ENCODE measurements at places on chromosomes 7 and 10.

- no peak for DNase-seq
Observed at GRCh38 chr7:158407581-158408317, 179.9 kb downstream of the PTPRN2 start.

DNA sequence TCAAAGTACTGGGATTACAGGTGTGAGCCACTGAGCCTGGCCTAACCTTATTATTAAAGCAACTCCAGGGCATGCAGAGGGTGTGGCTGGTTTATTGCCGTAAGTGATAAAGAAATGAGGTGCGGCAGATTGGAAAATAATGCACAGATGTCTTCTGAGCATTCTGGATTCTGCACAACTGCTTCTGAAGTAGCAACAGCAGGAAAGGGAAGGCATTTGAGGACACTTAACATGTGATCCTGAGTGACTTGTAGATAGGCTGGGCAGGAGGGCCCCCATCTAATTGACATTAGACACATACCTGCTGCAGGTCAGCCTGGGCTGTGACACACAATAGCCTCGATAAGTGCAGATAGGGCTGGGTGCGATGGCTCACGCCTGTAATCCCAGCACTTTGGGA, 5.6 kb downstream of the RHBDD2 start:
- no peak for DNase-seq

GRCh38 chr7:107939573-107940489, 48.8 kb downstream of the DLD start:
- no peak for DNase-seq

DNA sequence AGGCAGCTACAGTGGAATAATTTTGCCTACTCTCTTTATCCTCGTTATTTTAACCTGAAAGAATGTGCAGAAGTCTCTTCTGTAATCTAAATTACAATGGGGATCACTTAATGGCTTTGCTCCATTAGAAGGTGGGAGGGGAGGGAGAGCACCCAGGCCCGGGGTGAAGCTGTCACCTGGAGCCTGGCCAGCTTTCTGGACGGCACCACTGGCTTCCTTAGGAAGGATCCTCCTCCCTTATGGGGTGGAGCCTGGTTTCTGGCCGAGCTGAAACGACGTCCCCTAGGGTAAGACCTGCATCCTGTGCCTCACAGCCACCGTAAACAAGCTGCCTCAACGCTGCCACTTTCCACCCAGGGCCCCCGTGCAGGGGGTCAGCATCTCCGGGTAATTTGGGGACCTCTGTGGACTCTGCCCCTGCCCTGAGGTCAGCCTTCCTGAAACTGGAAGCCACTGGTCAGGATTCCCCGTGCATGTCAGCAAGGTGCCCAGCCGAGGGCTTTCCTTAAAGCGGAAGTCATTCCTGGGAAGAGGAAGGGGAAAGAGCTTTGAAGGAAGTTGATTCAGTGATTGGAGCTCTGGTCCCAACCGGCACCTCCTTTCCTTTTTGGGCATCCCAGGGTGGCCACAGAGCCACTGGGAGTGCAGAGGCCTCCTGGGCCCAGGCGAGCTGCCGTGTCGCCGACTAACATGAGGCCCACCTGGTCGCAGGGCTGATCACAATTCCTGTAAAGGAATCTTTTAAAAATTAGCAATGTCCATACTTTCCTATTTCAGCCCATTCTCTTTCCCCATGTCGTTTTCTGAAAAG, 569.1 kb downstream of the DNAJB6 start:
- no peak for DNase-seq

DNA sequence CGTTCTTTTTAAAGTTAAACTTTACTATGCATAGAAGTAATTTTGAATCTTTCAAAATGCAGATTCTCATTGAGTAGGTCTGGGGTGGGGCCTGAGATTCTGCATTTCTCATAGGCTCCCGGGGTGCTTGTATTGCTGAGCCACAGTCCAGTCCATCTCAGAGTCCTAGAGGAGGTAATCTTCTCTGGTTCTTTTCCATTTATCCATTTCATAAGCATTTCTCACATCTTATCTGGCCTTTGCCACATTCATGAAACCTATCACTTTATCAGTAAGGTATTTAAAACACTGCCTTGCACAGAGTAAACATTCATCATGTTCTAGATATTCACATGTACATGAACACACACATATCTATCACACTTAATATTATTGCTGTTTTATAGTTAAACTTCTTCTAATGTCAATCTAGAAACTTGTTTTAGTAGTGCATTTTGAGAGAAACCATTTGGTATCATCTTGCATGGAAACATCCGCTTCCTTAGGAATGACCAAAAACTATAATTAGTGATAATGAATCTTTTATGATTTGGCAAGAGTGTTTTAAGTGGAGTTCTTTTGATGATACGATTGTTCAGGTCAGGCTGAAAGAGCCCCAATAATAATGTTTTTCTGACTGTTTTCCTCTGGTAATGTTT, 12.0 kb downstream of the GNAI1 start:
- no peak for DNase-seq

DNA sequence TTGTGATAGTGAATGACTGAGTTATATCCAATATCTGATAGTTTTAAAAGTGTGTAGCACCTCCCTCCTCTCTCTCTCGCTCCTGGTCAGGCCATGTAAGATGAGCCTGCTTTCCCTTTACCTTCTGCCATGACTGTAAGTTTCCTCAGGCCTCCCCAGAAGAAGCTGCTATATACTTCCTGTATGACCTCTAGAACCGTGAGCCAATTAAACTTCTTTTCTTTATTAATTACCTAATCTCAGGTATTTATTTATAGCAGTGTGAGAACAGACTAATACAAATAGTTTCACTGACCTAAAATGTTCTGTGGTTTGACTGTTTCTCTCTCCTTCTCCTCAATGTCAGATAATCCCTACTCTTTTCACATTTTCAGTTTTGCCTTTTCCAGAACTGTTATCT, 321.3 kb upstream of the MBL2 start:
- DNase-seq, result no peak

- DNase-seq, result no peak
Observed at GRCh38 chr10:73881221-73881919, 7.0 kb upstream of the CAMK2G start.

- no peak for DNase-seq
Observed at GRCh38 chr10:73169320-73169719, 1.4 kb downstream of the FAM149B1 start.

DNA sequence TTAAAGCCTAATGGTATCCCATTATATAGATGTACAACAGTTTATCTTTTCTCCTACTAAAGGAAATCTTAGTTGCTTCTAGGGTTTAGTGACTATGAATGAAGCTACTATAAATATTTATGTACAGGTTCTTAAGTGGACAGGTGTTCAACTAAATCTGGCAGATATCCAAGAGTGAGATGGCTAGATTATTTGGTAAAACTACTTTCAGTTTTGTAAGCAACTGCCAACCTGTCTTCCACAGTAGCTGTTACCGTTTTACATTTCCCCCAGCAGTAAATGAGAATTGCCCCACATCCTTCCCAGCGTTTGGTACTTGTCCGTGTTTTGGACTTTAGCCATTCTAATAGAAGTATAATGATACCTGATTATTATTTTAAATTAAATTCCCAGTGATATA, 144.9 kb upstream of the MAGI2 start:
- DNase-seq, result no peak

- no peak for DNase-seq
Observed at GRCh38 chr7:100544967-100545359, 6.0 kb downstream of the AGFG2 start.

DNA sequence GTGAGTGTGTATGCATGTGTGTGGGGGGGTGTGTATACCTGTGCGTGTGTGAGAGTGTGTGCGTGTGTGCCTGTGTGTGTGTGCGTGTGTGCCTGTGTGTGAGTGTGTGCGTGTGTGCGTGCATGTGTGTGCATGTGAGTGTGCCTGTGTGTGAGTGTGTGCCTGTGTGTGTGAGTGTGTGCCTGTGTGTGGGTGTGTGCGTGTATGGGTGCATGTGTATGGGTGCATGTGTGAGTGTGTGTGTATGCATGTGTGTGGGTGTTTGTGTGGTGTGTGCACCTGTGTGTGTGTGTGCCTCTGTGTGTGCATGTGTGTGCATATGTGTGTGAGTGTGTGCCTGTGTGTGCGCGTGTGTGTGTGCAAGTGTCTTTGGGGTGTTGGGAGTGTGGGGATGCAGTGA, 6.4 kb downstream of the ANTXRL start:
- no peak for DNase-seq

DNA sequence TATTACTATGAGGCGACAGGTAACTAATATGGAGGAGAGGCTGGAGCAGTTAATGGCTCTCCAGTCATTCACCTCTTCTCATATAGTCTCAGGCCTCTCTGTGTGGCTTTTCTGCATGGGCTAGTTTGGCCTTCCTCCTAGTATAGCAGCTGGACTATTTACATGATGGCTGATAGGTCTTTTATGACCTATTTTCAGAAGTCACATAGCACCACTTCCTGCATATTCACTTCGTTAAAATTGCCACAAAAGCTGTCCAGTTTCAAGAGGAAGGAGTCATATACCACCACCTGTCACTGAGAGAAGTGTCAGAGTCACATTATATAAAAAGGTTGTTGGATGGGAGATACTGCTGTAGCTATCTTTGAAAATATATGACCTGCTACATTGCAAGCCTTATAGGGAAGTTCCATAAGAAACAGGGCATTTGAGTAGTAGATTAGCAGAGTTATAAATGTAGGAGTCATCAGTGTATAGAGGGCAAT, 8.0 kb upstream of the DMTF1 start:
- DNase-seq, result no peak

DNA sequence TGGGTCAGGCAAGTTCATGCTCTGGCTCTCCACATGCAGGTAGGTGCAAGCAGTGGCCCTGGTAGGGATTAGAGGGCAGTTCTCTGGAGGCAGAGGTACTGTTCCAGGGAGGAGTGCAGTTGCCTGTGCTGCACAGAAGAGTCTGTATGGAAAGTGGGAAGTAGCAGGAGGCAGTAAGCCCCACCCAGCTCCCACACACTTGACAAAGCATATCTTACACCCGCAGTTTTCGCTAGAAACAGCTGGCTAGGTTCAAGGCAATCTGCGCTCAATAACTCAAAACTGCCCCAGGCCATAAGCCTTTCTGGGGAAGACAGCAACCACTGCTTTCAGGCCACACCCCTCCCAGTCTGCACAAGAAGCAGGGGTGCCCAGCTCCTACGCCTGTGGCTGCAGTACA, 33.1 kb upstream of the ARMC3 start:
- DNase-seq, result no peak

DNA sequence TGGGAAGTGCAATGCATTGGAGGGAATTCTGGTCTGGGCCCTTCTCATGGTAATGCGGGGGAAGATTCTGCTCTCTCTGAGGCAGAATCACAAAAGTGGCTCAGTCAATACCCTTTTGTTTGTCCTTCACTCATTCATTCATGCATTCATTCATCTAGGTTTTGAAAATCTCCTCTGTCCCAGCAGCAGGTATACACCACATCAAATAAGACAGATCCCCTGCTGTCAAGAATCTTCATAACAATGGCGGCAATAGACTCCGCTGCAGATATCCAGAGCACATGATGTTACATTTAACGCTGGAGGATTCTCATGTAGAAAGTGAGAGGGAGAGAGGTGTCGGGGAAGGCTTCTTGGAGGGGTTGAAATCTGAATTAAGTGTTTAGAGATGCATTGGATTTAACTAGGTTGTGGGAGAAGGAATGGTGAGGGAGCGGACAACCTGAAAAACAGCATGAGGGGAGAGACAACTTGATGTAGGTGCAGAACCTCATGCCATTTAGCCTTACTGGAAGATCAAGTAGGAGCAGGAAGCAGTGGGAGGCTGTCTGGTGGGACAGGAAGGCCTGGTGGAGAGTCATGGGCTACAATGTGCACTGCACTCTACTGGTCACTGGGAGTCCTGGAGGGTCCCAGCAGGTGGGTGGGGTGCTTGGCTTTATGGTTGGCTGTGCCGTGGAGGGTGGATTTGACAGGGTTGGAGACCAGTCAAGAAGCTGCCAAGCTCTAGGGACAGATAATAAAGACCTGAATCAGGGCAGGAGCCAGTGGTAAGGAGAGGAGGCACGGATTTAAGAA, 5.2 kb upstream of the FAM180A start:
- no peak for DNase-seq

DNA sequence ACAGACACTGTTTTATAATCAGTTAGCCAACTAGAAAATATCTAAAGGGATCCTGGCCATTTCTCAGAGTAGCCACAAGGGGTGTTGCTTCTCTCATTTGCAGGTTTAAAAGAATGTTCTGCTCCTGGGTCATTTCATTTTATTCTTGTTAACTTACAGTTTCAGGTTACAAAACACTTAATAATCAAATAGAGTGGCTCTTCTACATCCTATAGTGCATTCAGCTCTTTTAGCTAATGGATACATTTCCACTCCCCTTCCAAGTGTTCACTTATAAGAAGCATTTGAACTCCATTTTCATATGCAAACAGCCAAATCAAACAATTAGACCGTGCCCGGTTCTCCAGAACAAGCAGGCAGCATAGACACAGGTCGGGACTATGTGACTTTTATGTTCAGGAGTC, 117.5 kb downstream of the TRIL start:
- DNase-seq, result no peak

GRCh38 chr7:4040109-4040928, 641.8 kb upstream of the FOXK1 start:
- DNase-seq, result no peak

GRCh38 chr10:101000915-101001658, 1.5 kb downstream of the LZTS2 start:
- DNase-seq, result no peak

DNA sequence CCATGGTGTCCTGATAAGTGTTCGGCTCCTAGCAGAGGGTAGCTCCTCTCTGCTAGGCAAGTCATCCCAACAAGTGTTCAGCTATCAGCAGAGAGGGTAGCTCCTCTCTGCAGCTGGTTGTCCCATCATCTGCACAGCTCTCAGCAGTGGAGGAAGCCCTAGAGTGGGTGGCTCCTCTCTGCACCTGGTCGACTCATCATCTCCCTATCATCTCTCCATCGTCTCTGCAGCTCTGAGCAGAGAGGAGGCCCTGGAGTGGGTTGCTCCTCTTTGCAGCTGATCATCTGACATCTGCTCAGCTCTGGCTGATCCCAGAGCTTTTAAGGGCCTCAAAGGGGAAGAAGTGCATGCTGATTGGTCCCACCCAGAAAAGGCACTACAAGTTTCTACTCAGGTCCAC, 199.9 kb upstream of the KMT2E start:
- no peak for DNase-seq

DNA sequence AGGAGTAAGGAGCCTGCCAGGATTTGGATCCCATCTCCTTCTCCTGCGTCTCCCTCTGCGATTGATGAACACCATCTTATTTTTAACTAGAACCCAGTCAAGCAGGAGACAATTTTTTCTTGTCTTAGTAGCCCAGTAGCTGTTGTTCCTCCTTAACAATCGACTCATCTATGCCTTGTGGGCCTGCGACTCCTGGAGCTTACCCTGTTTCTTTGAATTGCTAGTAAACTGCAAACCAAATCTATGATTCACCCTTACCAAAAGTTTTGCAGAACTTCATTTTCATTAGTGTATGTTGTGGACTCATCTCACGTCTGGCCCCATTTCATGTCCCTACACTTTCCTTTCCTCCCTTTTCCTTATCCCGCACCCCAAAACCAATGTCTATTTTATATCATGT, 37.7 kb downstream of the TRIL start:
- DNase-seq, result no peak

DNA sequence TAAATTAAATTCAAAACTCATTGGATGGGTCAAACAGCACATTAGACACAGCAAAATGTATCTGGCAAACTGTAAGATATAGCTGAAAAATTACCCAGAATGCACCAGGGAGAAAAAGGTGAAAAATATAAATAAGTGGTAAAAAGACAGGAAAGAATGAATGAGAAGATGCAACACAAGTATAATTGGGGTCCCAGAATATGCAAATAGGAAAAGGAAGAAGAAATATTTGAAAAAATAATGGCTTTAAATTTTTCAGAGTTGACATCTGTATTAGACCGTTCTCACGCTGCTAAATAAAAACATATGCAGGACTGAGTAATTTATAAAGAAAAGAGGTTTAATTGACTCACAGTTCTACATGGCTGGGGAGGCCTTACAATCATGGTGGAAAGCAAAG, 167.7 kb upstream of the PLXNA4 start:
- DNase-seq, result no peak
